ENCODE measurements at places on chromosomes 7 and 10. TPM values are rescaled to one million over a fixed set of nuclear protein-coding genes. Genes with fewer than 3 reads are reported as not detected.

- peaks cover 6% of the 10 kb centered on the region for H3K4me1 ChIP-seq
- no peak overlapping the region for H3K4me3 ChIP-seq
- DNase-seq, result no peak
- H3K27me3 ChIP-seq, result no peaks in the 10 kb centered on the region
Measured at GRCh38 chr10:24114556-24114955, 94.4 kb upstream of the KIAA1217 start.

DNA sequence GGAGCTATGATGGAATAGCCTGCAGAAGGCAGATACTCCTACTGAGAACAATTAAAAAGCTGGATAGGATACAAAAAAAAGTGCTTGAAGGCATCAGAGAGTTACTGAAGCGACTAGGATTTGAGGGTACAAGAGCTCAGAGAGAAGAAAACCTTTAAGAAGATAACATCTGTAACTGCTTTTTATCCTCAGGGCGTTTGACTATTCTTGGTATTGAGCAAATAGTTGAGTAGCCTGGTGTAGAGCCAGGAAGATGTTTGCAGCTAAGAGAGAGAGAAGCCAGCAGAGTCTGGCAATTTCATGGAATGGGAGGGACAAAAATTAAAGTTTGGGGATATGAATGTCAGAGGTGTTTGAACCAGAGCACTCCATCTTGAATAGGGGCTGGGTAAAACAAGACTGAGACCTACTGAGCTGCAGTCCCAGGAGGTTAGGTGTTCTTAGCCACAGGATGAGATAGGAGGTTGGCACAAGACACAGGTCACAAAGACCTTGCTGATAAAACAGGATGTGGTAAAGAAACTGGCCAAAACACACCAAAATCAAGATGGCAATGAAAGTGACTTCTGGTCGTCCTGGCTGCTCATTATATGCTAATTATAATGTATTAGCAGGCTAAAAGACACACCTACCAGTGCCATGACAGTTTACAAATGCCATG lies 428.8 kb downstream of the SH2D4B start:
- H3K4me1 ChIP-seq, result no peaks in the 10 kb centered on the region
- H3K4me3 ChIP-seq, result no peak overlapping the region
- no peak overlapping the region for H3K27ac ChIP-seq
- no peak for DNase-seq
- no peaks in the 10 kb centered on the region for H3K36me3 ChIP-seq

TMEM176A gene
- 29.7 TPM for total RNA-seq

DNA sequence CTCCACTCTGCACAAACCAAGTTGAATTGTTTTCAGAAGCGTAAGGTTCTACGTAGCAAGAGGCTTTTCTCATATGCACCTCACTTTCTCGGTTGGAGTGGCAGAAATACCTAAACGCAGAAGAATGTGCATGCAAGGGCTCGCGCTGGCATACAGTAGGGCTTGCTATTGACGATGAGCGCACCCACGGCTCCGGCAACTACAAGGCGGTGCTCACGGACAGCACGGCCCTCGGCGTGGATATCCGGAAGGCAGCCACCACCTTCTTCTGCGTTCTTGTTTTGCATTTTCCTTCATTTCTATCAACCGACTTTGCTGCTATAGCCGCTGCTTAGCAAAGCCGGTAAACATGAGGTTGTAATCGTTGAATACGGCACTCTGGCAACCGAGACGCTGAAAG lies 51.1 kb upstream of the UBE3C start:
- H3K36me3 ChIP-seq, result no peaks in the 10 kb centered on the region
- H3K27ac ChIP-seq, result no peak overlapping the region
- H3K4me1 ChIP-seq, result no peaks in the 10 kb centered on the region
- no peak overlapping the region for H3K4me3 ChIP-seq

- peaks cover 10% of the 10 kb centered on the region for H3K4me1 ChIP-seq
- no peaks in the 10 kb centered on the region for H3K27me3 ChIP-seq
- DNase-seq, result no peak
- no peaks in the 10 kb centered on the region for H3K36me3 ChIP-seq
- H3K4me3 ChIP-seq, result no peak overlapping the region
- no peak overlapping the region for H3K27ac ChIP-seq
Measured at GRCh38 chr7:132343199-132343598, 233.1 kb downstream of the PLXNA4 start.

GRCh38 chr10:58477122-58477521 lies 35.5 kb upstream of the BICC1 start:
- H3K27me3 ChIP-seq, result no peaks in the 10 kb centered on the region
- no peaks in the 10 kb centered on the region for H3K36me3 ChIP-seq
- DNase-seq, result peak; percentile 63
- no peaks in the 10 kb centered on the region for H3K4me1 ChIP-seq
- peak overlapping the region; percentile 78 for H3K27ac ChIP-seq

DNA sequence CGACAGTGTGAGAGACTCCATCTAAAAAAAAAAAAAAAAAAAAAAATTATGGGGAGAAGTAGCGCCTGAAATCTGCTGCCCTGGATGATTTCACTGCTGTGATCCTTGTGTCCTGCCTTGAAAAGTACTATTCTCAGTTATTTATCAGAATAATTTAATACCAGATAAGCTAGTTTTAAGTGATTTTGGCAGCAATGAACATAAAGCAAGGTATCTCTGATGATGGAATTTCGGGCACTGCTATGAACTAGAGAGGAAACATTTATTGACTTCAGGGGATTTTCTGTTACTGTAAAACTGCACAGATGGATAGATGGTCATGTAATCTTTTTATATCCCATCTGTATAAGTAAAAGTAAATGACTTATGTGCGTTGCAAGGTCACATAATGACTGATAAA lies 619.1 kb upstream of the ANKRD30A start:
- no peaks in the 10 kb centered on the region for H3K4me1 ChIP-seq
- H3K27ac ChIP-seq, result no peak overlapping the region
- H3K27me3 ChIP-seq, result no peaks in the 10 kb centered on the region
- H3K4me3 ChIP-seq, result no peak overlapping the region
